ENCODE measurements at places on chromosomes 3 and 15.

GRCh38 chr15:83081256-83082014, 14.4 kb upstream of the BTBD1 start:
- no peak for DNase-seq

- DNase-seq = no peak
Measured at GRCh38 chr15:60679256-60679655, 200.3 kb upstream of the ICE2 start.

GRCh38 chr15:65081758-65082157, 5.2 kb downstream of the KBTBD13 start:
- no peak for DNase-seq

- DNase-seq = no peak
Measured at GRCh38 chr15:41284427-41285177, 47.8 kb downstream of the OIP5 start.

DNA sequence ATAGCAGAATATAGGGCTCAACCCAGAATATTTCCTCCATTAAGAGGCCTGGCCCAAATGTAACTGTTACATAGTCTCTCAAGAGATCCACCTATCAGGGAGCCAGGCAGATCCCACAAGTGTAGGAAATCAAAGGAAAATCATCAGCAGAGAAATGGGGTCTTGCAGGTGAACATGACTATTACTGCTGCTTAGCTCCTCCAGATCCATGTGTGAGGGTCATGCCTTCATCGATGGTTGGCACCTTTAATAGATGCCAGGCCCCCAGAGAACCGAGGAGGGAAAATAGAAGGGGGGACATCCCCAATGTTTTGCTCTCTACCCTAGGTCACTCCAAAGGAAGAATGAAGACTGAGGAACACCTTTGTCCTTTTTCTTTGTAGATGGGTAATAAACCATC, 1029.9 kb upstream of the CADM2 start:
- DNase-seq = no peak

DNA sequence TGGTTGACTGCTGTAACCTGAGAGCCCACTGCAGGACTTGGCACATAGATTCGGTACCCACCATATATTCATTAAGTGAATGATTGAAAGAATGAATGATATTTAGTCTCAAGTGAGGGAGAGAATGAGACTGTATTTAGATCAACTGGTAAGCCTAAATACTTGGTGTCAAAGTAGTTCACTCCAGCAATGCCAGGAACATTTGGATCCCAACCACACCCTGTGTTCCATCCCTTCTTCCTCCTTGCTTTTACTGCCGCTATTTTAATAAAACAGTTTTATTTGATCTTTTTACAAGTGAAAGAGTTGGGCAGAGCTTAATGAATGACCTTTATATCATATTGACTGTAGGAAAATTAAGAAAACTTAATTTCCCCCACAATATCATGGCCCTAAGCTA, 473.6 kb upstream of the CBLB start:
- no peak for DNase-seq

DNA sequence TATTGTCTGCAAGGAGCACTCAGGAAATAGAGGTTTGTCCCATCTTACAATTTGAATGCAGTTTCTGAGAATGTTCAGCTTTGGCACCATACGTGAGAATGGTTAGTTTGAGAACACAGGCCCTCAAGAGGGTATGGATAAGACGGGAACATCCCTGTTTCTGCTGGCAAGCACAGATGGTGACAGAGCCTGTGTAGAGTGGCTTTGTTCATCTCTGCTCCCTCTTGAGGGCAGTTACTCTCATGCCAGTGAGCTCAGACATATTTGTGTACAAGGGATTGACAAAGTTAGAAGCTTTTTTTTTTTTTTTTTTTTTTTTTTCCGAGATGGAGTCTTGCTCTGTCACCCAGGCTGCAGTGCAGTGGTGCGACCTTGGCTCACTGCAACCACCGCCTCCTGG, 71.5 kb upstream of the FILIP1L start:
- no peak for DNase-seq

- DNase-seq = no peak
Measured at GRCh38 chr3:124492824-124493223, 237.4 kb upstream of the UMPS start.

GRCh38 chr15:74332011-74332410, 35.4 kb downstream of the CYP11A1 start:
- DNase-seq = no peak

DNA sequence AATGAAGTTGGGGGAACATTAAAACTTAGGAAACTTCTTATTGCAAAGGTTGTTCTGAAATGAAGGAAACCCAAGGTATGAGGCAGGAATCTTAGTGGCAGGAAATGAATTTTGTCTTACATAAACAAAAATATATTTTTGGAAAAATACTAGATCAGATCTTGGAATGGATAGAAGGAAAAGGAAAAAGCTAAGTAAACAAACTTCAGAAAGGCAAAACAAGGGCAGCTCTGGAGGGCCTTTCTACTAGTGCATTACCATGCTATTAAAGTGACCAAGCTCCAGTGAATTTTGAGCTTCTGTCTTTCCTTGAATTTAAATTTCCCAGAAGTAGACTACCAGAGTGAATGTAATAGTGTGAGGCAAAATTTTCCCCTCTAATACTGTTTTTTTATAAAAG, 13.6 kb downstream of the ARL6 start:
- no peak for DNase-seq

GRCh38 chr3:20574746-20575145, 388.7 kb upstream of the SGO1 start:
- no peak for DNase-seq

DNA sequence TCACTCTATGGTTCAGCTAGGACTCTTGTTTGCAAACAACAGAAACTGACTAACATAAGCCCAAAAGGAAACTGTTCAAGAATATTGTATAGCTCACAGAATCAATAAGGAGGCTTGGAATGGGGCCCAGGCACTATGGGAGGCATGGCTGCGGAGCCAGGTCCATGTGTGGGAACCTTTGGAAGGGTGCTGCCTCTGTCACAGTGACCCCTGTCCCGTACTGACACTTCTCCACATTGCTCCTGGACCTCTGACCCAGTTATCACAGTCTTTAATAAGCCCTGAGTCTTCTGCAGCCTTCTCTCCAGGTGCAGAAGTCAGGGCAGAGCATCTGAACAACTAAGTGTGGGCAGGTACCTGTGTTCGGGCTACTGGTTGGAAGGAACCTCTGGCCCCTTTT, 121.8 kb downstream of the ITPR1 start:
- no peak for DNase-seq

GRCh38 chr3:128541246-128541645, 48.2 kb upstream of the GATA2 start:
- no peak for DNase-seq

DNA sequence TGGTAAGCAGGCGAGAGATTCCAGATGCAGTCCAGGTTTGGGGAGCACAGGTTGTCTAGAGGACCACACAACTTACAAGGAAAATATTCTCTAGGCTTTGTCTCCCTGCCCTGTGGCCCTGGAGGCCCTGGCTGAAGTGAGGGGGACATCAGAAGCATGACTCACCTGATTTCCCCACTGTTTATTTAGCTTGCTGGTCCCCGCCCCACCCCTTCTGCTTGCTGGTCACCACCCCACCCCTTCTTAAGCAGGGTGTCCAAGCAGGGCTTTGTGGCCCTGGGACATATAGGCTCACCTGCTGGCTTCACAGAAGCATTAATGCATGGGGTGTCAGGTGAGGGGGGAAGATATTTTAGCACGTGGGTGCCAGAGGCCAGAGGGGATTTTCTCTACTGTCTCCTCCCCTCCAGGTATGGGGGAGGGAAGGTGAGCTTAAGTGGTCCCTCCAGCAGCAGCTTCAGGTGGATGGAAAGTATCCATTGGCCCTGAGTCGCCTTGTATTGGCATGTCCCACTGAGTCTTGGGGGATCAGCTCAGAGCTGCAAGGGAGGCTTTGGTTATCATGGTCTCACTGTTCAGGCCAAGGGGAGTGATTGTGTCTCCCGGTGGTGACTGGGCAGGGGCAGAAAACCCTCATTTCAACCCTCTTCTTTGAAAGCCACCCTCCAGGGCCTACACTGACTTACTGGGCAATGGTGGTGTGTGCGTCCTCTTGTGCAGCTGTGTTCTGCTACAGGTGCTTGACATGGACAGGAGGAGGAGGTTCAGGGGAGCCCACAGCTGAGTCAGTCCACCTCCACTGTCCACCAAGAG, 49.8 kb downstream of the GASK1A start:
- no peak for DNase-seq

GRCh38 chr15:51550841-51551240, 71.7 kb downstream of the DMXL2 start:
- DNase-seq = no peak

GRCh38 chr3:156492801-156493261, 62.1 kb downstream of the SSR3 start:
- no peak for DNase-seq

DNA sequence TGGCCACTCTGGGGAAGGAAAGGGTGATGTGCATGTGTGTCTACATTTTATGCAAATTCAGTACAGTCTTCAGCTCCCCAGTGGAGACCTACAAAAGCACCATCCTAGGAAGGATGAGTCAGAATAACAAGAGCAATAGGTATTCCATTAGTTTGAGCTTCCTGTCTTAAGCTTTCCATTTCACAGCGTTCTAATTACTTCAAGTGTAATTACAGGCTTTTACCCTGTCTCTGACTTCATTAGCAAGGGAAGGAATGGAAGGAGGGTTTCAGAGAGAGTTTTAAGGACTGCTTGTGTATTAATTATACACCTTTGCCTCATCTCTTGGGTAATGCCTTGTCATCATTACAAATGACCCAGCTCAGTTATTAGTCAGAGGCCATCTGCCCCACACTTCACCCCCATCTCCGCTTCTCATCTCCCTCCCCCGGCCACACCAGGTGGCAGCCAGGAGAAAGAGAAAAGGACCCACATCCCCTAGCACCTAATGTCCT, 202.8 kb upstream of the MRPL3 start:
- no peak for DNase-seq

DNA sequence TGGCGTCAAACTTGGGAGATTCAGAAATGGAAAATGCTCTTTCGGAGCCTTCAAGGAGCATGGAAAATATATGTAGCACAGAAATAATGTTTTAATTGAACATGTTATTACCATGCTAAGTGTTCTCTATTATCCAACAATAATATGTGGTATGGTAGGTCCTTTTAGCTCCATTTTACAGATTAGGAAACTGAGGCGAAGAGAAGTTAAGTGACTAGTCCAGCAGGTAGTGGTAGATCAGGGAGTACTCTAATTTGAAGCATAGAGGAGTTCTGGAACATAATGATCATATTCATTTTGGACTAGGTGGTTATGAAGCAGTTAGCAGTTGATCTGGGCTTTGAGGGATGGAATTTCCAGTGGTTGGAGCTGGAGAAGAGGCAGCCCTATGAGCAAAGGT, 1.1 kb downstream of the CMC1 start:
- DNase-seq = no peak

GRCh38 chr15:84955089-84955848, 26.4 kb upstream of the PDE8A start:
- DNase-seq = no peak

GRCh38 chr3:87260270-87260669, 16.1 kb downstream of the POU1F1 start:
- no peak for DNase-seq

DNA sequence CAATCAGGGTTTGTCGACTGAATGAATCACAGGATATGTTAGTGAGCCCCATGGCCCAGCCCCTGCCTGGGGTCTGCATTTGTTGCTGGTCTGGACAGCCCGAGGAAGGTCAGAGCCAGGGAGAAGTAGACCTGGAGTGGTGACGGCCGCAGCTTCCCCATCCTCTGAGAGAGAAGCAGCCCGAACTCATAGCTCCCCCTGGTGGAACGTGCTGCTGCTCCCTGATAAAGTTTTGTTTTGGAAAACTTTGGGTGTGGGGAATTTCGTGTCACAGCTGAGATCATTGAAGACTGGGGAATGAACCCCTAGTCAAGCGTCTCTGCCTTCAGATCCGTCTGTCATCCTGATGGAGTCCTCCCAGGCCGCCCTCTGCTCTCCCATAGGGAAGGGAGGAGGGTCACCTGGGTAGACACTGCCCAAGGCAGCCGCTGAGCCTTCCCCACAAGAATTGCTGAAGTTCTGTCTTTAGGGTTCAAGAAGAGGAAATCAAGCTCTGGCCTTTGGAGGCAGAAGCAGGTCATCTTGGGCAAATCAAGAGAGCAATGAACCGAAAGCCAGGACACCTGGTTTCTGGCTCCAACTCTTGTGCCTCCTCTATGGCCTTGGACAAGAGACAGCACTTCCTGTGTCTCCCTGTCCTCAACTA, 60.5 kb downstream of the GLDN start:
- no peak for DNase-seq

DNA sequence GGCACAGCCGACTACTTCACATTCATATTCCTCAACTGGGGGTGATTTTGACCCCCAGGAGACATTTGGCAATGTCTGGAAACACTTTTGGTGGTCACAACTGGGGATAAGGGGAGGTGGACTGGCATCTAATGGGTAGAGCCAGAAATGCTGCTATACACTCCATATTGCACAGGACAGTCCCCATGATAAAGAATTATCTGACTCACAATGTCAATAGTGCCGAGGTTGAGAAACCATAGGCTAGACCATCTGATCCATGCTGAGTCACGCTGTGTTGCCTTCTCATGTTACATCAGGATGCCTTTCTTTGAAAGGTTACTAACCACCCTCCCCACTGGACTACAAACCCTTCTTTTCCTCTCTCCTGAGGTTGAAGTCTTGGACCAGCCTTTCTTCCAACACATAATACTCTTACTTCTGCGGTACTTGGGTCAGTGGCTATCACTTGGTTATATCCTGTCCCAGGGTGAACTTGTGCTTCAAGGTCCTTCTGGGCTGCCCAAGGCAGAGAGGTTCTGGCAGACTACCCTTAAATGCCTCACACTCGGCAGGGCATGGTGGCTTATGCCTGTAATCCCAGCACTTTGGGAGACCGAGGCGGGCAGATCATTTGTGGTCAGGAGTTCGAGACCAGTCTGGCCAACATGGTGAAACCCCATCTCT, 68.8 kb downstream of the CTNNB1 start:
- no peak for DNase-seq

GRCh38 chr3:180913581-180914404, 1.3 kb downstream of the FXR1 start:
- DNase-seq = no peak

DNA sequence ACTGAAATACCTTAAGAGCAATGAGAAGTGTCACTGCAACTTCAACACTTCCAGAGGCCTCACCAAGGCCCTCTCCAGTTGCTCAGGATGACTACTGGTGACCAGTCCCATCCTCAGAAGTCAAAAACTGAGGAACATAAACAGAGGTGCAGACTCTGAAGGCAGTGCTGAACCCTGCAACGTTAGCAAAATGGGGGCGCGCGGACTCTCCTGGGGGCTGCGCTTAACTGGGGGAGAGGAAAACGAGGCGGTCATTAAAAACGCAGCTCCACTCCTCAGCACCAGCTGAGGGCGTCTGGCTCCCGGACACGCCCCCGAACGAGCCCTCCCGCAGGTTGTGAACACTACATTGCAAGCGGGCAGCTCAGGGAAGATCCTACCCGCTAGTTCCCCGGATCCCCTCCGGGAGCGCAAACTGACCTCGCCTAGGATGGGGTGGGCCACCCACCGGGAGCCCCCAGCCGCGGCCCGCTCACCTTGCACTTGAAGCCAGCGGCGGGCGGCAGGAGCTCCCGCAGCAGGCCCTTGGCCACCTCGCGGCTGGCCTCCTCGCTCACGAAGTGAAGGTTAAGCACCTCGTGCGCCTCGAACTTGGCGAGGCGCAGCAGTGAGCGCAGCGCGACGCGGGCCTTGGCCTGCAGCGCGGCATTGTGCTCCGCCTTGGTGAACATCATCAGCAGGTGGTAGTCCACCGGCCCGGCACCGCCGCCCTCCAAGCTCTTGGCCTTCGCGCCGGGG, 711 bp downstream of the XXYLT1 start:
- no peak for DNase-seq

Data from activated CD8-positive, alpha-beta memory T cell treated with anti-CD3 and anti-CD28 coated beads for 48 hours (primary cell).